Left colon (tissue), 2 donors: ENCODE measurements at places on chromosomes 2 and 18.
A peak's percentile ranks its signal among the peaks of the same experiment; 100 is the strongest.

DNA sequence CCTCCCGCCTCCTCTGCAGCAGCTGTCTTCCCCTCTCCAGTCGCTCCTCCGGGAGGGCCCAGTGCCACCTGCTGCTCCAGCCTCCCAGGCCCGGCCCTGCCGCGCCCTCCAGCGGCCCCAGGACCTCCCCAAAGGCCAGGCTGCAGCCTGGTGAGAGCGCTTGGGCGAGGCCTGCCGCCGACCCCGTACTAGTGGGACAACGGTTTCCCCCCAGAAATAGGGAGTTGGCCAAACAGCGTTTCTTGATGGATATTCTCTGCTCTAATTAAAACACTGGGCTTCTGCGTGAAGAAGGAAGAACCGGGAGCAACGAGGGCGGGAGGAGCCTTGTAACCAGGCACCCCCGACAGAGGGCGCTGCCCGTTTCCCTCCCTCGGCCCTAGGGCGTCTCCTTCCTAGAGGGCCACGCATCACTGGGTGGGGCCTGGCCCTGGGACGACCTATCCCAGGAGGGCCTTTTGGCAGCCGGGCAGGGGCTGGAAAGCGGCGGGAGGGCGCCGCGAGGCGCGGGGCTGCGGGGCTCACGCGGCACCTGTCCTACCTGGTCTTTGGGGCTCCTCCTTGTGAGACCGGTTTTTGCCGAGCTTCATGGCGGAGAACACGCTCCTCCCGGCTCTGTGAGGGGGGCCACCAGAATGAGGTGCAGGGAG, 25.4 kb upstream of the OTOF start:
- DNase-seq, result peak; percentile 87

GRCh38 chr2:124039762-124040291, 14.7 kb downstream of the CNTNAP5 start:
- no peak for DNase-seq

DNA sequence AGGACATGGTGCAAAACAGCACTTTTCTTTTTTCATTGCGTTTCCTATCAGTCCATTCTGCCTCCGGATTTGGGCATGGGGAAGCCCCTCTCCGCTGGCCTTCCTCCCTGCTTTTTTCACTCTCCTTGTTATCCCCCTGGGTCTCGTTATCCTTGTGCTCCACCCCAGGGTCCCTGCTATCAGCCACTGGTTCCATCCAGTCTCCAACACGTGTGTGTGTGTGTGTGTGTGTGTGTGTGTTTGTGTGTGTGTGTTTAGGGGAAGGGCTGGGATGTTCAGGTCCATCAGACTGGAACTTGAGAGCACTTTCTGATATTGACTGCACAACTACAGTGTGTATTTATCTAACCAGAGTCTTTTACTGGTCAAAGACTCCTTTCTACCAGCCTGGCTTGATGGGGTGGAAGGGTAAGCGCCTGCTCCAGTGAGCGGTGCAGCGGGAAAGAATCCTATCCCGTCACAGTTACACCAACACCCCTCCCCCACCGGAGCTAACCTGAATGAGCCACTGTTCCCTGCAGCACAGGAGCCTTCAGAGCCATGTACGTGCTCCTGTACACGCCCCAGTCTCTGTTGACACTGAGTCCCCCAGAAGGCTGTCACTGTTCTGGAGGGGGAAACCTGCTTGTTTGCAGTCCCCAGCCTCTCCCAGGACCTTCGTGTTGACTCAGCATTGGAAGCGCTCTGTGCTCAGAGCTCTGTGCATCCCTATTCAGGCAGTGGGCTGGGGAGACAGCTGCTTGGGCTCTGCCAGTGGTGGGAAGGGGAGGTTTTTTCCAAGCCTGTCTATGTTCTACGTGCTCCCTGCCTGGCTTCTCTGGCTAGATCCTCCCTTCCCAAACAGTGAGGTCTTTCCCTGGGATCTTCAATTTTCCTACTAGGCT, 4.6 kb downstream of the INHA start:
- DNase-seq, result no peak

GRCh38 chr2:211033765-211034164, 477.4 kb downstream of the CPS1 start:
- DNase-seq, result no peak

- no peak for DNase-seq
These were observed 203.8 kb downstream of the PLCL1 start for GRCh38 chr2:198008230-198008629.

DNA sequence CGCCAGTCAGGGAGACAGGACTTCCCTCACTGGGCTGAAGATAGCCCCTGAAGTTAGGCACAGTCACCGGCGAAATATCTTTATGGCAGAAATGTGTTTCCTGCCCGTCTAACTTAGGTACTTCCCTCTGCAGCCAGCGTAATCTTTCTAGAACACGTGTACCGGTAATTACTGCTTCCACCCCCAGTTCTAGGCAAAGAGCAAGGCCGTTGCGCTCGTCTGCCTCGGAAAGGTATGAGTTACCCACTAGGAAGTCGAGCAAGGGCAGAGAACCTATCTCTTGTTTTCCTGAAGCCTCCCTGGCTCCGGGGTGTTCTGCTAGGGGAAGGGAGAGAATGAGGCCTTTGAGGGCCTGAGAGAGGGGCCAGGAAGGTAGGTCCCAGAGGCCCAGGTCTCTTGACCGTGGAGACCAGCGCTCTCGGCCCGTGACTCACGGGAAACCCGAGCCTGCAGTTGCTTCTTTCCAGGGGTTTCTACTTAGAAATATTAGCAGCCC, 70.0 kb downstream of the TWSG1 start:
- peak; percentile 5 for DNase-seq

- DNase-seq, result no peak
These were observed 170.7 kb downstream of the TTC32 start for GRCh38 chr2:19731037-19731436.
